ENCODE measurements at places on chromosomes 12 and 14.

GRCh38 chr14:21711360-21711961, 37.8 kb upstream of the OR4E1 start:
- peak; percentile 11 for DNase-seq

DNA sequence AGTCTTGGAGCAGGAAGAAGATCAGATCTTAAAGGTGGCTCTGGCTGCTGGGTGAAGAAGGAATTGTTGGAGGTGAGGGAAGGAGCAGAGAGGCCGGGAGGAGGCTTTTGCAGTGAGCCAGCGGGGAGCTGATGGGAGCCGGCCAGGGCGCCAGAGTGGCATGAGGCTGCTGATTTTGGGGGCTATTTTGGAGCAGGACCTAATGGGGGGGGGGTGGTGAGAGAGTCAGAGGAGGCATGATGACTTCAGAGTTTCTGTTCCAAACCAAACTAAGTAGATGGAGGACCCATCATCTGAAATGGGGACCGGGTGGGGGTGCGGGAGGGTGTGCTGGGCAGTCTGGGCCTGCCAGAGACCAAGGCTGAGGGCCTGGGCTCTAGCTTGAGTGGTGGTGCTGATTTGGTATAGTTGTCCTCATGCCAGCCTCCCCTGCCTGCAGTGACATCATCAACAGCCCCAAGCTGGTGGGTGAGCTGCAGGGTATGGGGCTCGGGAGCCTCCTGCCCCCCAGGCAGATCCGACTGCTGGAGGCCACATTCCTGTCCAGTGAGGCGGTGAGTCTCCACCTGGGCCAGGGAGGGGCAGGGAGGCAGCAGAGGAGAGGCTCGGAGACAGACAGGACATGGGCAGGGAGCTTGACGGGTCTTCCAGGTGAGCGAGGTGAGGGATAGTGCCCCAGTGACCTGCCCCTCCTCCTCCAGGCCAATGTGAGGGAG, 6.2 kb downstream of the TNFAIP2 start:
- DNase-seq = no peak

GRCh38 chr12:52020539-52021336, 14.0 kb downstream of the TAMALIN start:
- peak; percentile 43 for DNase-seq

- DNase-seq = no peak
Observed at GRCh38 chr12:43291516-43291915, 260.5 kb downstream of the ADAMTS20 start.

GRCh38 chr12:92051441-92051840, 94.2 kb downstream of the BTG1 start:
- DNase-seq = no peak

GRCh38 chr14:95222151-95222631, 64.9 kb upstream of the DICER1 start:
- DNase-seq = no peak

Data from T follicular helper cell (primary cell).